Lower lobe of right lung (tissue), 2 donors: ENCODE measurements at places on chromosomes 3 and 15.

- DNase-seq: no peak
These were observed 136.1 kb upstream of the CNTN4 start for GRCh38 chr3:1962396-1963088.

DNA sequence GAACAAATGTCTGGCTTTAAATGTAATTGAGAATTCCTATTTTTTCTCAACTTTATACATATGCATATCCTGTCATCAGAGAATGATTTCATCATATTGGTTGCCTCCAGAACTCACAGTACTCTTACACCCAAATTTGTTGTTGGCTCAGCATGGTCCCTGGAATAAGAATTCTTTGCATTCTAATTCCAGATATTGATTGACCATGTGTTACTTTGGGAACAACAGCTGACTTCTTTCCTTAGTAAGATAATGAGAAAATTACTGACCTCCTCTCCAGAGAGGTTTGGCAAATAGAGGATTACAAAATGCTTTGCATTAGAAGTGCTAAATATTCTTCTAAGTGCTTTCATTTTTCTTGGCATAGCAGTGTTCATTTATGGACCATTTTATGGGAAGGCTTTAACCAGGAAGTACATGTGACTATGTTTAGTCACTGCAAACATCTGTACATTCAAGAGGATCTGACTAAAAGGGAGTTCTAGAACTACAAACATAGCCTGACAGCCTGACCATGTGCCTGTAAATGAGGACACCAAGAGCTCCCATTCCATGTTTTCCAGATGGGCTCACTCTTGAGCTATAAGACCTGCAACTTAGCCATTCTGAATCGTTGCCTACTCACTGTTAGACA lies 391.6 kb upstream of the DPPA4 start:
- no peak for DNase-seq

- no peak for DNase-seq
These were observed 1.1 kb downstream of the CHD2 start for GRCh38 chr15:92901072-92901761.

GRCh38 chr3:148054999-148055398 lies 642.7 kb upstream of the AGTR1 start:
- no peak for DNase-seq

DNA sequence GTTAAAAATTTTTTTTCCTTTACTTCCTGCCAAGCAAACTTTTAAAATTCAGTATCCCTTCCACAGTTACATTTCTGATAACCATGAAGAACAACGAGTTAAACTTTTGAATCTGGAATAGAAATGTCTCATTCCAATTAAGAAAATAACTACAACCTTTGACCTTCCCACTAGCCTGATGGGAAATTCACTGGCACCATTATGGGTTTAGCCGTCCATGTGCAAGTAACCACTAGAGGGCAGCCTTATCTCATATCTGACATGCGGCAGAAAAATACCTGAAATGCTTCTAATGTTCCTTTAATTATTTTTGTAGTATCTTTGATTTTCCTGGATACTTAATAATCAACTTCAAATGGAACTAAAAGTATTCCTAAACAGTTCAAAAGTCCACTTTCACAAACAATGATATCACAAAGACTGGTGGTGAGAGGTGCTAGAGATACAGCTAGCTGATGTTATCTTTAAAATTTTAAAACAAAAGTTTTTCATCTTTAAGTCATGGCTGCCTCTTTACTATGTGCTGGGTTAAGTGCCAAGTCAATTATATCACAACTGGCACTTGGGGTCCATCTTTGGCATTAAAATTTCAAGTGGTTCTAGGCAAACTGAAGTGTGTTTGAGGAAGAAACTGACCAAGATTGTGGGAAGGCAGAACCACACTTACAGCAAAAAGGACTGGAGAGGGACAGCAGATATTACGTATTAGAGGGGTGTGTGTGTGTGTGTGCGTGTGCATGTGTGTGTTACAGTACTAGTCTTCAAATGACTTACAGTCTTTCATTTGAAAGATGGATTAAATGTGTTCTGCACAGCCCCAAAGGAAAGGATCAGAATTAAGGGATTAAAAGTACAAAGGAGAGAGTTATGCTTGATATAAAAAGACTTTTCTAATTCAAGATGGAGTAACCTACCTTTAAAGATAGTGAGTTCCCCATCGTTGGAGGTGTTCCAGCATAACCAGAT lies 107.1 kb upstream of the ICE2 start:
- no peak for DNase-seq

- DNase-seq: no peak
These were observed 48.6 kb upstream of the KLF13 start for GRCh38 chr15:31278061-31278445.

DNA sequence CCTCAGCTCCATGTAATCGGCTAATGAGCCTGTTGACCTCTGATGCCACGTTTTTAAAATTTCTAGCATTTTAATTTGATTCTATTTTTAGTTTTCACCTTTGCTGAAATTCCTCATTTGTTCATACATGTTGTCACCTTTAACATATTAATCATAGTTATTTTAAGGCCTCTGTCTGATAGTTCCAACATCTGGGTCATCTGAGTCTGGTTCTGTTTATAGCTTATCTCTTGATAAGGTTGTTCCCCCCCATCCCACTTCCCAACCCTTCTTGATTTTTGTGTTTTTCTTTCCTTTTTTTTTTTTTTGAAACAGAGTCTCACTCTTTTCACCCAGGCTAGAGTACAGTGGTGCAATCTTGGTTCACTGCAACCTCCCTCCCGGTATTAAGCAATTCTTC lies 36.4 kb downstream of the MAP2K1 start:
- DNase-seq: no peak

DNA sequence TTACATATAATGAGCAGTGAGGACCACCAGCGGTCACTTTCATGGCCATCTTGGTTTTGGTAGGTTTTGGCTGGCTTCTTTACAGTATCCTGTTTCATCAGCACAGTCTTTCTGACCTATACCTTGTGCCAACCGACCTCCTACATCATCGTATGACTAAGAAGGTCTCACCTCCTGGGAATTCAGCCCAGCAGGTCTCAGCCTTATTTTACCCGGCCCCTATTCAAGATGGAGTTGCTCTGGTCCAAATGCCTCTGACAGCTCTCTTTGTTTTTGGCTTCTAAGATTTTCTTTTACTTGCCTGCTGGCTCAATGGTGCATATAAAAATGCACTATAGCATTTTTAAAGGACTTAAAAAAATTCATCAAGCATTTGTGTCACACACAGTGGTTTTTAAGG lies 3.2 kb upstream of the MME start:
- DNase-seq: no peak

GRCh38 chr15:89444241-89445225 lies 51.9 kb downstream of the RHCG start:
- DNase-seq: no peak

- no peak for DNase-seq
These were observed 12.3 kb upstream of the BDH1 start for GRCh38 chr3:197567904-197568681.
